ENCODE measurements at places on chromosomes 11 and 22.

- DNase-seq = no peak
Measured at GRCh38 chr11:88484873-88485621, 147.5 kb upstream of the CTSC start.

DNA sequence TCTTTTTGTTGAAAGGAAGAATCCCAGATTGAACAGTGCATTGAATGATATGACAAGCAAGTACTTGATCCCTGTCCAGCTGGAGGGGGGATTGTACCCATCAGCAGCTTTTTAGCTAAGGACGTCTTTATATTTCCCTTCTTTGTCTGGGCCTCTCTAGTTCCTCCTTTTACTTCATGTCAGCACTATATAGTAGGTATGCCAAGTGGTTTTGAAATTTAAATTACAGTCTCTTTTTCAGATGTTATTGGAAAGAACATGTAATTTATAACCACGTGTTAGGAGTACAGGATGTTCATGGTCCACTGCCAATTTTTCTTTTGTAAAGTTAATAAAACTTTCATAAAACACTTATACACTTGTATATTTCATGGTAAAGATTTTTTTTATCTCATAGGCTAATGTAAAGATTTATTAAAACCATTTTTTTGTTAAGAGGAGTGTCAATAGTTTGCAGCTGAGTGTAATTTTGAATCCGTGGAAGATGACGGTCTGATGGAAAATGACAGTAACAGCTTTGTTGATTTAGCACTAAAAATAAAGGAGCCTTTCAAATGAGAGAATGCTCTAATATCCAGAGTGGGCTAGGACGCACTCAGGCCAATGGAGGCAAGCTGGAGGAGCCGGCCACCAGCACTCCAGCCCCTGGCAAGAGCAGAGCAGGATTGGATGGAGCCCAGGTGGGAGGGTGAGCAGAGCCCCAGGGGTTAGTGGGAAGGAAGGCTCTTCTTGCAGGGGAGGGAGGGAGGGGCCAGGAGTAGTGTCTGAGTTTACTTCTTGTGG lies 488.3 kb downstream of the INSC start:
- no peak for DNase-seq

GRCh38 chr11:84518631-84519183 lies 1108.4 kb downstream of the DLG2 start:
- DNase-seq = no peak

DNA sequence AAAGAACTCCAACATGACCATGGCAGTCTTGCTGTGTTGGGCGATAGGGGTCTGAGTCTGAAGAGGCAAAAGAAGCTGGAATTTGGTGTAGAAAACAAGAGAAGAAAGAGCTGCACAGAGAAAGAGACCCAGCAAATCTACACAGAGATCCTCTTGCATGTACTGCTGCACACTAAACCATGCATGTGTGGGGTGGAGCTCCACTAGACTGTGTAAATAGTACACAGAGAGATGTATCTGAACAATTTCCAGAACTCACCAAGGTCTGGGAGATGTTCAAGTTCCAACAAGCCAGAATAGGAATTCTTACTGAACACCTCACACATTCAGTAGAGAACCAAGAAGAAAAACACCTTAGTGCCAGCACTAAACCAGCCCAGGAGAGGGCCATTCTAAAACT lies 42.3 kb downstream of the CSF2RB start:
- no peak for DNase-seq

DNA sequence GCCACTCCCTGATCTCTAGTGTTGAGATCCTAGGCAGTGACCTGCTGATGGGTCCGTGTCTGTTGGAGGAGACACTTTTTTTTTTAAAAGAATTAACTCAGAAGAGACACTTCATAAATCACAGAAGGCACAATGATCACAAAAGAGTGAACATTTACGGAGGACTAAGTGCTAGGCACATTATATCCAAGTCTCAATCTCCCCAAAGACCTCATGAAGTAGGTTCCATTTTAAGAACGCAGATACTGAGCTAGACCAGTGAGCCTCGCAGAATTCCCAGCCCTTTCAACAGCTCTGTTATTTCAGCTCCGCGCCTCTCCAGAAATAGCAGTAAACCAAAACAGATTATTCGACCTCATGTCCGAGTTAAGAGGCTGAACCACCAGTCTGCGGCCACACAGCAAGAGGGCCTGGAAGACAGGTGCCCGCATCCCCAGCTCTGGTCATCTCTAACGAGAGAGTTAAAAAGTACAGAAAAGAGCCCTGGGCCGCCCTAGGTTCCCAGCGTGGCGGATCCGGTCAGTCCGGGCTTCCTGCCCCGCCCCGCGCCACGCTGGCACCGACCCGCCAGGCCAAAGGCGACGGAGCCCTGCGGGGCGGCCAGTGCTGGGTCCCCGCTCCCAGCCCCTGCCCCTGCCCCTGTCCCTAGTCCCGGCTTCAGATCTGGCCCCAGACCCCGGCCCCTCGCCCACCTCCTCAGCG lies 612 bp downstream of the XBP1 start:
- no peak for DNase-seq

GRCh38 chr11:102478673-102479299 lies 26.2 kb upstream of the TMEM123 start:
- no peak for DNase-seq

GRCh38 chr11:59255281-59255680 lies 42.6 kb upstream of the MPEG1 start:
- DNase-seq = no peak

DNA sequence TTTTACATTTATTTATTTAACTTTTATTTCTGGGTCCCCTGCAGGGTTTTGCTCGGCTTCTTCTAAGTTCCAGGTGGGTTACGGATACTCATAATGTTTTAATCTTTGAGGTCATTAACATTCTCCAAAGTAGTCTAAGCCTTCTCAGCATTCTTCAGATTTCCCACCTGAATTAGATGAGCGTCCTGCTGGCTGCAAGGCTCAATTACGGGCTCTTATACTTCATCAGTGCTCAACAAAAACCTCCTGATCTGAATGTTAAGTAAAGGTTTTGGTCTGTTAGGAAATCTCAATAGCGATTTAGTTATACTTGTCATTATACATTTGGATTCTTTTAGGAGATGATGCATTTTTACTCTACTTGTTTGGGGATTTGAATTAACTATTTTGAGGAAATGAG lies 27.3 kb upstream of the NFRKB start:
- no peak for DNase-seq

DNA sequence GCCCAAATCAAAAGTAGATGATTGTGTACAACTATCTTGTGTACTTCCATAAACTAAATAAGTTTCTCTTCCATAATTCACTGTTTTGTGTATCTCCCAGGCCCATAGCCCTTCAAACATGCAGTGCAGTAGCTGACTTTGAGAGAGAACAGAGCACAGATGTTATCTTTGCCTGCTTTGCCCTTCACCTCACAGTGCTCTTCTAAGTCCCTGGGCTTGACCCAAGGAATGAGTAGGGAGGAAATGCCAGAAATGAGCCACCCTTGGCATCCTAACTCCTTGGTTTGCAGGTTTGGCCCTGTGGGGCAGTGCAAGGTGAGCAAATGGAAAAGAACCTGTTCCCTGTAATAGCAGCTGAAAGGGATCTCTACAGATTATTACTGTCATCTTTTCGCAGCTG lies 79.2 kb downstream of the STIM1 start:
- DNase-seq = no peak

GRCh38 chr11:128841461-128842072 lies 25.5 kb downstream of the KCNJ1 start:
- DNase-seq = no peak

DNA sequence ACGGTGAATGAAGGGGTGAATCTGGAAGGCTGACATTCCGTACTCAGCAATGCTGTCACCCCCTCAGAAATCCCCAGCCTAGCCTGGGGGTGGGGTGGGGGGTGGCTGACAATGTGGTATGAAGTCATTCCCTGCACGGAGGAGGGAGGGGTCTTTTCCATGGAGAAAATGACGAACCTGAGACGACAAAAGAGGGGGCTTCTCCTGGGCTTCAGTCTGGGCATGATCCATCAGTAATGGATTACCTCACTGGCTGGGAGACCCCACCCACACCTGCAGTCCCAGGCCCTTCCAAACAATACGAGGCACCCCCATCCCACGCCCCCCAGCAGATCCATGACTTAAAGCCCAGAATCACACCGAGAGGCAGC lies 1.0 kb downstream of the KIAA0930 start:
- DNase-seq = no peak

- no peak for DNase-seq
Measured at GRCh38 chr11:30110691-30111090, 93.9 kb upstream of the KCNA4 start.

GRCh38 chr11:68107689-68108088 lies 13.5 kb downstream of the CHKA start:
- DNase-seq = no peak

GRCh38 chr11:43693731-43694130 lies 13.2 kb downstream of the HSD17B12 start:
- DNase-seq = no peak

- DNase-seq = no peak
Measured at GRCh38 chr11:59025097-59025496, 61.0 kb upstream of the GLYATL1B start.

DNA sequence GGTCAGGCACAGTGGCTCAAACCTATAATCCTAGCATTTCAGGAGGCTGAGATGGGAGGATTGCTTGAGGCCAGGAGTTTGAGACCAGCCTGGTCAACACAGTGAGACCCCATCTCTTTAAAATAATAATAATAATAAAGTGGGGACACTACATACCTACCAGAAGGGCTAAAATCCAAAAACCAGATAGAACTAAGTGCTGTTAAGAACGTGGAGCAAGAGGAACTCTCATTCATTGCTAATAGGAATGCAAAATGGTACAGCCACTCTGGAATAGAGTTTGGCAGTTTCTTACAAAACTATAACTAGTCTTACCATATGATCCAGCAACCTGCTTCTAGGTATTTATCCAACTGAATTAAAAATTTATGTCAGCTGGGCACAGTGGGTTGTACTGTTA lies 9.6 kb downstream of the CKAP5 start:
- no peak for DNase-seq

GRCh38 chr11:47270331-47271271 lies 668 bp downstream of the MADD start:
- peak; percentile 13 for DNase-seq

DNA sequence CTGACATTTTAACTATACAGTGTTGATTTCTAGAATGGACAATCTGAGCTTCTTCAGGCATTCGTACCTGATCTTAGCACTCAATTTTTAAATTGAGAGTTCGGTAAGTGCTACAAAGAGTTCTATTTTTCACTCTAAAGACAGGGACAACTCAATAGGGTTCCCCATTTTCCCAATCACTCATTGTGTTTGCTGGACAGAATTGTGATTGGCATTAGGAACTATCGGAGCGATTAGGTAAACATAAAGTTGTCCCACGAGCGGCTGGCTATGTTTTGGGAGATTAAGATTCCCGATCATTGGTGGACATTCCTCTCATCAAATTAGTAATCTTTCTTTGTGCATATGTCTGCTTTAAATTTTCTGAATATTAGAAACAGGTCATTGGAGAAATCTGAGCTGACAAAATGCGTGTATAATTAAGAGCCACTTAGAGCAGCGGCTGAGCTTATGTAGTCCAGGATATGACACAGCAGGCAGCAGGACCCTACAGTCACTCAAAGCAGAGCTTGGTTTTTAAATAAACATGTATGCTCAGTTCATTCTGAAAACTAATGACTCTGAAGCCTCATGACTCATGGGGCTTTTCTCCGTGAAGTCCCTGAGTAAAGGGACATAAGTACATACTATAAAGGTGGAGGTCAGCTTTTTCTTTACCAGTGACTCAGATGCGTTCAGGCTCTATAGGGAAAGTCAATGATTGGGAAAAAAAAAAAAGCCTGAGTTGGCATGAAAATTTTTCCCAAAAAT lies 109.4 kb downstream of the GRIA4 start:
- DNase-seq = no peak

GRCh38 chr22:25554238-25554671 lies 10.2 kb upstream of the GRK3 start:
- DNase-seq = no peak

DNA sequence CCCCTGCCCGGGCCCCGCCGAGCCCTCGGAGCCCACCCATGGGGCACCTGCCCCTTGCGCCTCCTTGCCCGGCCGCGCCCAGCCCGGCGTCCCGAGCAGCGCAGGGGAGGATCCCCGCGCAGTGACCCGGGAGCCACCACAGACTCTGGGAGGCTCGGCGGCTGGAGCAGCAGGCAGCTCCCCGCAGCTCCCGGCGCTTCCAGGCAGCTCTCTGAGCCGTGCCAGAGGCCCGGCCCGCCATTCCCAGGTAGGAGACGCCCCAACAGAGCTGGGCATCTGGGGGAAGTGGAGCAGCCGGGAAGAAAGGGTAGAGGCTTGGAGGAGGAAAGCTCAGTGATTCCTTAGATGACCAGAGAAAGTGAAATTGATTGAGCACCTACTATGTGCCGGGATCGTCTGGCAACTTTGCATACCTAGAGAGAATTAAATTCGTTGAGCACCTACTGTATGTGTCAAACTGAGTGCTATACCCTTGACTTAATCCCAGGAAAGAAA lies 670 bp downstream of the RASD2 start:
- DNase-seq = no peak

- DNase-seq = no peak
Measured at GRCh38 chr11:16603245-16603644, 135.2 kb upstream of the C11orf58 start.

DNA sequence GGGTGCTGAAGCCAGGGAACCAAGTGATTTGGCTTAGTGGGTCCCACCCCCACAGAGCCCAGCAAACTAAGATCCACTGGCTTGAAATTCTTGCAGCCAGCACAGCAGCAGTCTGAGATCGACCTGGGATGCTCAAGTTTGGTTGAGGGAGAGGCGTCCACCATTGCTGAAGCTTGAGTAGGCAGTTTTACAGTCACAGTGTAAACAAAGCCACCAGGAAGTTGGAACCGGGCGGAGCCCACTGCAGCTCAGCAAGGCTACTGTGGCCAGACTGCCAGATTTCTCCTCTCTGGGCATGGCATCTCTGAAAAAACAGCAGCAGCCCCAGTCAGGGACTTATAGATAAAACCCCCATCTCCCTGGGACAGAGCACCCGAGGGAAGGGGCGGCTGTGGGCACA lies 424.1 kb upstream of the TENM4 start:
- DNase-seq = no peak

DNA sequence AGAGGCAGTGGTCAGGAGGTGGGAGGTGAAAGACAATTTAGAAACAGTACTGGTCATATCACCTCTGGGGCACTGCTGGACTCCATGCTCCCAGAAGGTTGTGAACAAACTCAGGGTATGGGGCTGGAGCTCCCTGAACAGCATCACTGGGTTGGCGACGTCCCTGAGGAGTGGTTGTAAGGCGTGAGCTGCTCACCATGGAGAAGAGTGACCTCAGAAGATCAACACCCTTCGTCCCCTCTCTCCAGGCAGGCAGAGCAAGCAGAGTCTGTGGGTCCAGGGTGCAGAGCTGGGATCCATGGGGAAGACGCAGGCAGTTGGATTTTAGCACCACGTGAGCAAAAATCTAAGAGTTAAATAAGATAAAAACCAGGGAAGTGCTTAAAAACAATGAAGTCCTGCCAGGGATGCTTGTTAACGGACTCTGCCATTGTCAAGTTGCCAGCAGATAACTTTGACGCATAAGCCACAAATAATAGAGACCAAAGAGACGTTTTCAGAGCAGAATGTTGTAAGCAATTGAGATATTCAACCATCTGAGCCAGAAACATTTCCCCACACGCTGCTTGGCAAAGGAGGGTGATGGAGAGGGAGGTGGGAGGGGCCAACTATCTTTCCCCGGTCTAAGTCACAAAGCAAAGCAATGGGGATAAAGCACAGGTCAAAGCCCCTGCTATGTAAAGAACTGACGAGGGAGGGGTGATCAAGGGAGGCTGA lies 13.6 kb downstream of the PNPLA5 start:
- no peak for DNase-seq

Data from activated CD4-positive, alpha-beta T cell treated with anti-CD3 and anti-CD28 coated beads for 1 hour (primary cell).